ENCODE measurements at places on chromosomes 16 and 17. TPM values are rescaled to one million over a fixed set of nuclear protein-coding genes. Genes with fewer than 3 reads are reported as not detected.

The CLEC18C gene
- 0.16 TPM for total RNA-seq

The SPNS3 gene
- total RNA-seq = not detected

The VASN gene
- total RNA-seq = 8.3 TPM

The KRT25 gene
- not detected for total RNA-seq

The FOXN1 gene
- total RNA-seq = 0.02 TPM

The LRRC45 gene
- total RNA-seq = 18.4 TPM

The MT4 gene
- total RNA-seq = not detected

The KRT12 gene
- total RNA-seq = not detected

The PHOSPHO1 gene
- 1.1 TPM for total RNA-seq

The NTN1 gene
- 0.50 TPM for total RNA-seq

The CCL4L2 gene
- total RNA-seq = not detected

The KCNJ18 gene
- not detected for total RNA-seq

The CAMKK1 gene
- total RNA-seq = 20.4 TPM

The CDH13 gene
- total RNA-seq = 0.01 TPM

The CDT1 gene
- total RNA-seq = 33.5 TPM

The CLEC19A gene
- 0.17 TPM for total RNA-seq

The INCA1 gene
- total RNA-seq = 1.3 TPM

Data from A549 treated with DMSO at 1 μM for 4 hours (cell line).